HepG2 (cell line): ENCODE measurements at places on chromosomes 3 and 15.

GRCh38 chr3:70065696-70066253, 66.2 kb downstream of the SAMMSON start:
- no peaks in the 10 kb centered on the region for H3K4me1 ChIP-seq
- no peaks in the 10 kb centered on the region for H3K27me3 ChIP-seq
- no peak overlapping the region for H3K27ac ChIP-seq
- H3K36me3 ChIP-seq, result no peaks in the 10 kb centered on the region

GRCh38 chr3:188322135-188322887, 168.4 kb downstream of the LPP start:
- no peaks in the 10 kb centered on the region for H3K27me3 ChIP-seq
- H3K4me1 ChIP-seq, result peaks cover 18% of the 10 kb centered on the region
- no peak overlapping the region for H3K4me3 ChIP-seq

DNA sequence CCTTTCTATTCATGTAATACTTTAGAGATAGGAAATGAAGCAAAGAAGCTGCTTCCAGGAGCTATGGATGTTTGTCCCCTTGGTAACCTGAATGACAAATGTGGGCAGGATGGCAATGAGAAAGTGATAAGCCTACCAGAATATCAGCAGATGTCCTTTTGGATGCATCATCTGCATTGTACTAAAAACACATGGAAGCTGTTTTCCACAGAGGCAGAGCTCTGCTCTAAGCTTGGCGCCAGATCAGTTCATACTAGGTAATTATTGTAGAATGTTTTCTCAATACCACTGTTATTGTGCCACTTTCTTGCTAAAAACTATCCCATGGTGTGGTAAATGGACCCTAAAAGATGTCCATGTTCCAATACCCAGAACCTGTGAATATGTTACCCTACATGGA, 100.2 kb downstream of the DTWD1 start:
- H3K36me3 ChIP-seq, result no peaks in the 10 kb centered on the region
- no peak overlapping the region for H3K27ac ChIP-seq
- no peak overlapping the region for H3K4me3 ChIP-seq
- no peaks in the 10 kb centered on the region for H3K27me3 ChIP-seq
- H3K4me1 ChIP-seq, result no peaks in the 10 kb centered on the region
- DNase-seq, result no peak

DNA sequence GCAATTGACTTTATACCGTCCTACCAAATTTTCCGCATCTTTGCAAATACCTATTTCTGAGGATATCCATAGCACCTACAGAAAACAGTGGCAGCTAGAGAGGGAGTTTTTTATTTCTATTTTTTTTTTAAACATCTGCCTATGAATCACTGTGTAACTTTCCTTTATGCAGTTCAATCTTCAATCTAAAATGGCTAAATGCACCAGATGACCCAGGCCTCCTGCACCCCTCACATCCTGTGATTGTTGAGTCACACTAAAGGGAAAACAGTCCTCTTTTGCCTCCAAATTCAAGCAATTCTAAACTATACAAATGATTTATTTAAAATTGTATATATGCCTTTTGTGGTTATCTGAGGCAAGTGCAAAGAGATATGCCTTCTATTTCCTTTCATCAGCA, 20.1 kb upstream of the BCL6 start:
- DNase-seq, result no peak
- no peak overlapping the region for H3K27ac ChIP-seq
- H3K27me3 ChIP-seq, result no peaks in the 10 kb centered on the region
- no peaks in the 10 kb centered on the region for H3K36me3 ChIP-seq
- H3K4me3 ChIP-seq, result no peak overlapping the region
- H3K4me1 ChIP-seq, result peaks cover 28% of the 10 kb centered on the region

- H3K4me3 ChIP-seq, result no peak overlapping the region
- no peak overlapping the region for H3K27ac ChIP-seq
- no peaks in the 10 kb centered on the region for H3K27me3 ChIP-seq
- DNase-seq, result no peak
Observed at GRCh38 chr3:195082811-195083210, 188.1 kb downstream of the XXYLT1 start.
